Fibroblast of skin of left biceps (primary cell): ENCODE measurements at places on chromosomes 7 and 10.
A peak's percentile ranks its signal among the peaks of the same experiment; 100 is the strongest.

- no peak for DNase-seq
These were observed 138.0 kb downstream of the LHPP start for GRCh38 chr10:124599588-124600050.

GRCh38 chr10:12636571-12636970 is 287.2 kb downstream of the CAMK1D start:
- DNase-seq: no peak

- DNase-seq: no peak
These were observed 64.0 kb downstream of the NEURL1 start for GRCh38 chr10:103557455-103557854.

GRCh38 chr10:125113691-125114371 is 46.5 kb downstream of the CTBP2 start:
- DNase-seq: peak; percentile 12

DNA sequence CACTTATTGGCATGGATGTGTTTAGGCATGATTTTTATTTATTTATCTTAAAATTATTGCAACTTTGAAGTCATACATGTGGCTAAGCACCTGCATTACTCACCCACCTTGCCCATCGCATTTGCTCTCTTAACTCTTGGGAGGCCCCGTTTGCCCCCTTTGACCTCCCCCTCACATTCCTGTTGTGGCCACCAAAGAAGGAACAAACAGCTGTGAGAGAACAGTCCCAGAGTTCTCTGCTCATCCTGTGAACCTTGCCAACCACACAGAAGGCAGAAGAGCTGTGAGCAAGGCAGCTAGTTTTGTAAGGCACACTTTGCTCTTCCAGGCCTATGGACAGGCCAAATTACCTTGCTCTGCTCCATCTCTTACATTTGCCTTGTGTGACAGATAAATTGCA is 23.6 kb upstream of the FGL2 start:
- no peak for DNase-seq

GRCh38 chr10:100636848-100637553 is 101.3 kb downstream of the HIF1AN start:
- no peak for DNase-seq

DNA sequence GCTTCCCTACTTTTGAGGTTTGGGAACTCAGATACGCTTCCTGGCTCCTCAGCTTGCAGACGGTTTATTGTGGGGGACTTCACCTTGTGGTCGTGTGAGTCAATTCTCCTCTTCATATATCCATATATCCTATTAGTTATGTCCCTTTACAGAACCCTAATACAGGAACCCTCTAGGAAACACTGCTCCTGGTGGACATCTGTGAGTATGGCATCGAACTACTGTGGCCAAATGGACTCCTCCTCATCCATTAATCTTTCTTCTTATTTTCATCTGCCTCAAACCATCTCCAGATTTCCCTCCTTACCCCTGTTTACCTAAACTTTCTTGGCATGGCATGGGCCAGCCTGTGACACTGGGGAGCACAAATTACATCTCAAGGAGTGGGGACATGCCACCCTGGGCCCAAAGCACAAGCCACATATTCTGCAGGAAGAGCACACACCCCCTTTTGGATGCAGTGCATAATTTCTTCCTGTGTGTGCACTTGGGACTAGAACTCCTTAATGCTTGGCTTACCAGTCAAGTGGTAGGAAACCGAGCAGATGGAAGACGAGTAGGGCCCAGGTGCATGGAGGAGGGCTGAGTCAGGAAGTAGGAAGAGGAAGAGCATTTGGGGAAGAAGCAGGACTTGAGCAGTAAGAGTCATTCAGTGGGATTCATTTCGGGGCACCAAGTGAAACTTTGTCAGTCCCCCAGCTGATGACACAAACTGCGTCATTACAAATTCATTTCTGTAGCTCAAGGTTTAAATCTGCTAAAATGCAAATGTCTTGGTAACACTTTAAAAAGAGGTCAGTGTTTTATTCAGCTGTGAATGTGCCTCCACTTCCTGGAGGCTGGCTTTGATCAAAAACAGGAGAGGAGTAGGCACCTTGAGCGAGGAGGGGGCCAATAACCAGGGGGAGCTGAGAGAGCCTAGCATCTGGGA is 80.8 kb upstream of the PLXNA4 start:
- DNase-seq: no peak

DNA sequence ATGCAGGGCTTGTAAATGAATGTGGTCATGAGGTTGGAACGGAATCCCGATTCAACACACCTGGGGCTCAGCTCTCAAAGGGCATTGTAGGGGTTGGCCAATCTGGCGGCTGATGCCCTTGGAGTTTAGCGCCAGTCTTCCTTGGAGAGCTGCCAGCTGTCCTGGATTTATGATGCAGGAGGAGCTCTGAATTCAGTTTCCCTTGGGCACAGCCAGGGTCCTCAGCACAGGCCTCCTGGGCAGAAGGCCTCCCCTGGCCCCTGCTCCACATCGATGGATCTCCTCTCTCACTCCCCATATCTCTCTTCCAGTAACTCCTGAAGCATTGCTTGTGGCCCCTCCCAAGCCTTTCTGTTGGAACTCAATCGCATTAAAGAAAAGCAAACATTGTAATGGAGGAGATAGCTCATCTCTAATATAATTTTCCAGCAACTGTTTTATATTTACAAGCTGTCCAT is 985 bp upstream of the CYTH3 start:
- no peak for DNase-seq

DNA sequence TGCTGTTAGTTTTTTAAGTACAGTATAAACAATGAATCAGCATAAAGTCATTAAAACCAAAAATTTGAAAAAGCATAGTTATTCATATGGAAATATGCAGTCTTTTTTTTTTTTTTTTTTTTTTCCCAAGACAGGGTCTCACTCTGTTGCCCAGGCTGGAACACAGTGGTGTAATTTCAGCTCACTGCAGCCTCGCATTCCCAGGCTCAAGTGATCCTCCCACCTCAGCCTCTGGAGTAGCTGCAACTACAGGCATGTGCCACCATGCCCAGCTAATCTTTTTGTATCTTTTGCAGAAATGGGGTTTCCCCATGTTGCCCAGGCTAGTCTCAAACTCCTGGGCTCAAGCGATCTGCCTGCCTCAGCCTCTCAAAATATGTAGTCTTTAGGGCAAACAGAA is 182.0 kb downstream of the SEMA3E start:
- DNase-seq: no peak

DNA sequence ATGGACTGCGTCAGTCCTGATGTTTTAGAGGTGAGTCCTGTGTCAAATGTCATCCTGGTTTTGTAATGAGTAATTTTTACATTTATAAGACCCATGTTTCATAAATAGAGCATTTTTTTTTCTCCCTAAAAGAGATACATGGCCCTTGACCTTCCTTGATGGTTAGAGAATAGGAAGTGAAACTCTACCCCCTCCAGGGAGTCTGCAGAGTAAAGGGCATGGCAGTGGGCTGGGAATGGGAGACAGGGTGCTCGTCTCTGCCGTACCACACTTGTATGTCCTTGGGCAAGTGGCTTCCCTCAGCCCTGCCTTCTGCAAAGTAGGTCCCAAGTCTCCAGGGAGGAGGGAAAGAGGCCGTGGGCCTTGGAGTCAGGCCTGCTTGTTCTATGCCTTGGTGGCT is 63.9 kb downstream of the WDFY4 start:
- DNase-seq: no peak
